ENCODE measurements at places on chromosomes 7 and 10.
A peak's percentile ranks its signal among the peaks of the same experiment; 100 is the strongest.

DNA sequence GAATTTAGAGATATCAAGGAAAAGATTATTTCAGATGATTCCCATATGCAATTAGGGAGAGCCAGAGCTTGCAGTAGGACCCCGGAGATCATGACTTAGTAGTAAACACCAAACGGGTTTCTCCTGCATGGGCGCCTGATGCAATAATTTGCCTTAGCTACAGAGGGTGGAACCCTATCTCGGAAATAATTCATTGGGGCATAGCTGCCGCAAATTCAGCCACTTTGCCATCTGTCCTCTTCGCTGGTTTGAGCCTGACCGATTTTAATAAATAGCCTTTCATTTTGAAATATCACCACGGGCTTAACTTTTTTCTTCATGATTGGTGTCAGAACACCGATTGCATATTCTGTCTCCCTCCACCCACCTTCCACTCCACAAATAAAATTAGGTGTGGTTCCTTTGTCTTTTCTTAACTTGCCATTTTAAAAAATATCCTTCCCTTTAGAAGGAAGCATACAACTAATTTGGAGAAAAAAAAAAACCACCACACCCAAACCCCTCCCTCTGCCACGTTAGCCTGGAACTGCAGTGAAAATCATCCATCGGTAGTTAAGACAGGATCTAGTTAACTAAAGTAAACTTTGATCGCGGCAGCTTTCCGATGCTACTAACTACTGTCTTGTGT is 1.4 kb downstream of the GARS1 start:
- no peak for DNase-seq

GRCh38 chr10:17206210-17206709 is 4.8 kb upstream of the TRDMT1 start:
- DNase-seq: peak; percentile 23

DNA sequence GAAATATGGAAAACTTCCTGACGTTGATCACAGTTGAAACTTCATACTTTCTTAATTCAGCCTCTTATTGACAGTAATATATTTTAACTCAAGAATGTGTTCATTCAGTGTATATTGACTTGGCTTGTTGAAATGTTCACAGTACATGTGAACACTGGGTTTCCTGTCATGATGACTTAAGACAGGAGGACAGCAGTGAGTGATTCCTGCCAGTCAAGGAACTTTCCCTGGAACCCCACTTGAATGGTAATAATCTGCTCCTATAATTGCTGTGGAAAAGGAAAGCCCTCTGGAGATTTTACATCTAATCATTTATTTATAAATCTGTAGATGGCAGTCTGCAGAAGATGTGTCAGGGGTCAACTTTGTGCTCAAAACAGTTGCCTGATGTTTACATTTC is 216.5 kb downstream of the MGMT start:
- no peak for DNase-seq

GRCh38 chr10:125698481-125698998 is 15.6 kb upstream of the TEX36 start:
- DNase-seq: no peak

DNA sequence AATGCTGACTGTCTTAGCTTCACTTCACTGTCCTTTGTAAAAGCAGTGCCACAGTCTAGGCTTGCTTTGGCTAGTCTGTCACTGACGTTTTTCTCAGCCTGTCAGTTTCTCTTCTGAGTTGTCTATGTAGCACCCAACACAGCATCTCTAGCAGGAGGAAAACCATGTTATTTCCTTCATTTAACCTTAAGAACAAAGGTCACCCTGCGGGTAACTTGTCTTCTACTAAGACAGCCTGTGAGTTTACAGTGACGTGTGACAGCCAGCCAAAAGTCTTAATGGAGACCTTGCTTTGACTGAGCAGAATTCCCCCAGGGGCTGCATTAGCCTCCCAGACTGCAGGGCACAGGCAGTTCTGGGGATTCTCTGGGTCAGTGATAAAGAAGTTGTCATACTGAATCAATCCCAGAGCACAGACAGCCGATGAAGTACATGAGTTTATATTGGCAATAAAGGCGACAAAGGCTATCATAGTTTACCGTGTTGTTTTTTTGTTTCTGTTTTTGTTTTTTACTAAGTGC is 296.0 kb upstream of the KIAA1217 start:
- no peak for DNase-seq

DNA sequence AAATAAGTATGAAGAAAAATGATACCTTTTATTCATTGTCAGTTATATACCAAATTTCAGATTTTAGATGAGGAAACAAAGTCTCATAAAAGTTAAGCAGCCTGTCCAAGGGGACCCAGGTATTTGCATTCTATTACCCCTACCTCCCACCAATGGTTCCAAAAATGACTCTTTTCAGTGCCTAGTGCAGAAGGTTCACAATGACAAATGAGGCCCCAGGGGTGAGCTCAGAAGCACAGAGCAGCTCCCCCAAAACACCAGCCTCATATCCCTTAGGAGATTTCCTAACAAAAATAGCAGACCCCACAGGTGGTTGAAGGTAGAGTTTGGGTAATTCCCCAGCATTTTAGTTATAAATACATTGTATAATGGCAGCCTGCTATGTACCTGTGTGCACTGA is 168.6 kb downstream of the REEP3 start:
- no peak for DNase-seq

DNA sequence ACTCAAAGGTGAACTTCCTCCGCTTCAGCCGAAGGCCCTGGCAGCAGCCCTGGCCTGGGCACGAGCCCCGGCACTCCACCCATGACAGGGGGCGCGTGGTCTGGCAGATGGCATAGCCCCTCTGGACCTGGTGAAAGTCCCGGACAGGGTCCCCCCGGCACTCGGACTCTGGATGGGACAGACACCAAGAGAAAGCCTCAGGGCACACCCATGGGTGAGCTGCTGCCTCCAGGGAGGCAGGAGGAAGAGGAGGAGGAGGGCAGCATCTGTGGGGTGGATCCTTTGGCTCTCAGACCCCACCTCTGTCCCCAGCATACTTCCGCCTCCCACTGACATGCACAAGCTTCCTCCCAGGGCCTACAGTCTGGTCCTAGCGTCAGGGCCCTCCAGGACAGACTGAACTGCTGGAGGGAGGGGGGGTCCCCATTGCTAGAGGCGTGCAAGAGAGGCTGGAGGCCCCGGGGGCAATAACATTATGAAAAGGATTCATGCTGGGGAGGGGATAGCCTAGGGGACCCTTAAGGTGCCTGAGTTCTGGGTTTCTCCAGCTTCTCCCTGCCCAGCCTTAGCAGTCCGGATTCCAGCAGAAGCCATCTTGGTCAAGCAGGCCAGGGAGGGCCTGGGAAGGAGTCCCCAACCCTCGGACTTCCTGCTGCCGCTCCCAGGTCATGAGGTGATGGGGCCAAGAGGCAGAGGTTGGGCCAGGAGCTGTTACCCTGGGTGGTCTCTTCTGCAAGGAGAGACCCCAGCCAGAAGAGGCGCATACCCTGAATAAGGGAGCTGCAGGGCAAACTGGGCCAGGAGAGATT is 169.3 kb downstream of the LCOR start:
- DNase-seq: no peak

DNA sequence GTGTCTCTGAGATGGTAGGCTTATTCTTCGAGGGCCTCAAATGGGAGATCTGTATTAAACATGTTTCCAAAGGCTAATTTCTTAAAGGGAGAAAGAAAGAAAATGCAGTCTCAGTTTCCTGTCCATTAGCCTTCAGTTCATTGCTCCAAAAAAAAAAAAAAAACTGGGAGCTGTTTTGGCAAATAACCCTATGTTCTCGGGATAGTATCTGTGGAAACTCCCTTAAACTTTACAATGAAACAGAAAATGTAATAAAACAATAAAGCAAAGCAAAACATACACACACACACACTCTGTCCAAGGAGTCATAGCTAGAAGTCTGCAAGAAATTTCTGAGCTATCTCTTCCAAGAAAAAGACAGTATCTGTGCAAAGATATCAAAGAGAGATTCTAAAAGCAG is 172.5 kb upstream of the CELF2 start:
- no peak for DNase-seq

- DNase-seq: no peak
These were observed 180.9 kb downstream of the SEMA3A start for GRCh38 chr7:84013616-84014240.

DNA sequence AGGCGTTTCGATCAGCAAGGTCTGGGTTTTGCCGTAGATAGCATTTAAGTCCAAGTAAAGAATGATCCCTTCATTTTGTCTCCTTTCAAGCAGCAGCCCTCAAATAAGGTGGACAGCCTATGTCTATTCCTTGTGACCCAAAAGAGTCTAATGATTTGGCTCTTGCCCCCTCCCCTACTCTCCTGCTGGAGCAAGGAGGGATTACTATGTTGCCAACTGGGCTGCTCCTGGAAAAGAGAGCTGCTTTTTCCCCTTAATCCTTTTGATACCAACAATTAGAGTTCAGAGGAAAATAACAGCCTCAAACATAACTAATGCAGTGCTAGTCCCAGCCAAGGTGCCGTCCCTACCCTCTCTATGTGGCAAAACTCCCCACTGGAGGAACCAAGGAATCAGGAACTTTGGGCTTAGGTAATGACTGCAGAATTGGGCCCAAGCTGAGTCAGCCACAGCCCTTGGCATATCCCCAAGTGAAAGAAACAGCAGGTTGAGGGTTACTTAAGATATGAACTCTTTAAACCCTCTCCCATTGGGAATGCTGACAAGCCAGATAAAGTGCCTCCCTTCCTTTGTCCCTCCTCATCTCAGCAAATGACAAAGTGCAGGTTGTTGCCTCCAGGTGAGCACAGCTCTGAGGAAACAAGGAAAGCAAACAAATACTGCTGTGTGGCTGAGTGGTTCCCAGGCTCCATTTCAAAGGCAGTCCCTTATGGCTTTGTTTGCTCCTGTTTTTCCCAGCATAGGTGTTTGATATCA is 643.7 kb downstream of the INHBA start:
- no peak for DNase-seq

GRCh38 chr10:63262430-63263073 is 129.4 kb downstream of the NRBF2 start:
- no peak for DNase-seq

GRCh38 chr10:1567742-1568495 is 169.4 kb downstream of the ADARB2 start:
- DNase-seq: no peak

DNA sequence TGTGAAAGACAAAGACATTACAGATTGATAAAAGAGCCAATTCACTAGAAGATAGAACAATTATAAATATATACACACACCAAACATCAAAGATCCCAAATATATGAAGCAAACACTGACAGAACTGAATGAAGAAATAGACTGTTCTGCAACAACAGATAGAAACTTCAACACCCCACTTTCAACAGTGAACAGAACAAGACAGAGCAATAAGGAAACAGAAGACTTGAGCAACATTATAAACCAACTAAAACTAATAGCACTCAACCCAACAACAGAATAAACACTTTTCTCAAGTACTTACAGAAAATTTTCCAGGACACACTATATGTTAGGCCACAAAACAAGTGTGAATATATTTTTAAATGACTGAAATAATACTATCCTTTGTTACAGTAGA is 10.9 kb downstream of the CDCA7L start:
- DNase-seq: no peak

DNA sequence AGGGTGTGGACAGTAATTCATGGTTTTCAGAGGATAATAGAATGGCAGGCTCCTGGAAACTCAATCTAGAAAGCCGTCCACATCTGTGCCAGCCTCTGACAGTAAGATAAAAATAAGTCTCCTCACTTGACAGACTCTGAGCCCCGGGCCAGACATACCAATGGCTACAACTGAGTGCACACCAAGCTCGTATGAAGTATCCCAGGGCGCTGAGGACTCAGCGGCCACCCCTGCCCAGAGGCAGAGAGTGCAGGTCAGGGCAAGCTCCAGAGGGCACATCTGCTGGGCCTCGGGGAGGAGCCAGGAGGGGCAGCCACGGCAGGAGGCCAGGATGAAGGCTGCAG is 262.8 kb upstream of the TCERG1L start:
- no peak for DNase-seq

GRCh38 chr7:111744501-111745155 is 182.3 kb upstream of the IMMP2L start:
- DNase-seq: no peak

- no peak for DNase-seq
These were observed 327.9 kb upstream of the SORCS1 start for GRCh38 chr10:107492389-107492788.

DNA sequence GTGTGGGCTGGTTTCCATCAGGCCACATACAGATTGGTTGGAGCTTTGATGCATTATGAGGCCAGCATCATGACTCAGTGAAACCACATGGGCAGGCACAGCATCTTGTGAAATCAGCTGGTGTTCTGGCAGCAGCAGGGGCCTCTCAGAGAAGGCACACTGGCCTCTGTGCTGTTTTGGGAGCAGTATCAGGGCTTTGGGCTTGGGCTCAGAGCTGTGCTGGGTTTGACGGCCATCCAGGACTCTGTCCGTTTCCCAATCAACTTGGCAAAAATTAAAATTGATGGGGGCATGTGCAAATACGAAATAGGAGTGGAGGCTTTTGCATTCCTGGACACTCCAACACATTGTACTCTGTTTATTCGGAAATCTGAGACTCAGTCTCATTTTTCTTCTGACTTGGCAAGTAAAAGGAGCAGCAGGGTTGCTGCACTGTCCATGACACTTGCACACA is 190.9 kb downstream of the BMPER start:
- no peak for DNase-seq

- no peak for DNase-seq
These were observed 96.5 kb downstream of the KAT6B start for GRCh38 chr10:74922921-74923320.

- DNase-seq: no peak
These were observed 162.1 kb downstream of the JAZF1 start for GRCh38 chr7:28018446-28018845.

GRCh38 chr7:2050511-2050866 is 182.3 kb downstream of the MAD1L1 start:
- no peak for DNase-seq

DNA sequence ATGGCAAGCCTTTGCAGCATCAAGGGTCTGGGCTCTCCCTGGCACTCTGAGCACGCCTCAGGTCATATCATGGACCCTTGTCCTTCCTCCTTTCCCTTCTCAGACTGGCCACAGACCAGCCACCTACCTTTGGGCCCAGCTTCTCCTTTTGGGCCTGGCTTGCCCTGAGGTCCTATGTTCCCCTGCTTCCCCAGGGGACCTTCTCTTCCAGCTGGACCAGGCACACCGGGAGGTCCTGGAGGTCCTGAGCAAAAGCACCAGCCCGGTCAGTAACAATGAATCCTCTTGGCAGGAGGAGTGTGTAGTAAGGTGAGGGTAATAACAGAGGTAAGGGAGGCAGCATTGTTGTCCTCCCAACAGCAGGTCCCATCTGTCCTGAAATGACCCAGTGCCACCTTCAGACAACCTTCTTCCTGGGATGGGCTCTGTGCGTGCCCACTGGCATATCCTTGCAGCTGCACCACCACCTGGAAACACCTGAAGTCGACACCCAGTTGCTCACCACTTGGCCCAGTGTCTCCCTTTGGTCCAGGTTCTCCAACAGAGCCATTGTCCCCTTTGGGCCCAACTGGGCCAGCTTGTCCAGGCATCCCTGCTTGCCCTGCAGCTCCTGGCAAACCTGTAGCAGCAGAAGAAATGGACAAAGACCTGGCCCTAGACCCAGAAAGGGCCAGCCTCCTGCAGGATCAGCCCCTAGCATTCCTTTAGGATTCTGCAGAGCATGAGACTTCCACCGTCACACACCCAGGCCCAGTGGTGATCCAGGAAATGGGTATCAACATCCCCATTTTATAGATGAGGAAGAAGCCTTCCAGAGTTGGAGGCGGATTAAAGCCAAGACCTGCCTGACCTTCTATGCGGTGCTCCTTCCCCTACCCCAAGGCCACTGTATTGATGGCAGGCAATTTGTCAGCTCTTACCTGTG is 6.4 kb downstream of the SFTPD start:
- no peak for DNase-seq

Measured in activated CD8-positive, alpha-beta memory T cell treated with anti-CD3 and anti-CD28 coated beads for 4 hours (primary cell).